NAMALWA (cell line): ENCODE measurements at places on chromosomes 13 and 19.

GRCh38 chr19:46972311-46972710, 47.3 kb upstream of the NPAS1 start:
- no peak for DNase-seq

DNA sequence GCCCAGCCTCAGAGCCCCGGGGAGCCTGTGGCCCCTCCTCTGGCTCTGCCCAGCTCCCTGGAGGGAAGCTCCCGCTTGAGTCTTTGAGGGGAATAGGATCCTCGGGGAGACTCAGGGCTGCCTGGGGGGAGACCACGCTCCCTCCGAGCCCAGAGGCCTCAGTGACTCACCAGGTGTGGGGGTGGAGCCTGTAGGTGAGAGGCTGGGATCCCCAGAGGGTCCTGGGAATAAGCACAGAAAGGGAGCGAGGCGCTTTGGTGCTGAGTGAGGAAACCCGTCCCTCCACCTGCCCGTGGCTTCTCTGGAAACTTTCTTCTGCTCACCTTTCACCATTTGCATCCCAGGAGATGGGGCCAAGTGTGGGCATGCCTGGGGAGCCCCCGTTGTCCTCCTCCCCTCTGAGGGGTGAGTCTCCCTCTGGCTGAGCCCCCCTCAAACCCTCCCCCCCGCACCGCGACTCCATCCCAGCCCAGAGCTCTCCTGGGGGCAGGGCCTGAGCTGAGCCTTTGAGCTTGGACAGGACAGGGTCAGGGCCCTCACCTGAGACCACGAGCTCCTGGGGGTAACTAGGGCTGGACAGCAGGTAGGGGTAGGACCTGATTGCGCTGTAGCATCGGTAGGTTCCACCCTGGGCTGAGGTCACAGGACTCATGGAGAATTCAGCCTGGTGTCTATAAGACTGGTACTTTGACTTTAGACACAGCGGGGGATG, 2.7 kb downstream of the LILRB5 start:
- no peak for DNase-seq

DNA sequence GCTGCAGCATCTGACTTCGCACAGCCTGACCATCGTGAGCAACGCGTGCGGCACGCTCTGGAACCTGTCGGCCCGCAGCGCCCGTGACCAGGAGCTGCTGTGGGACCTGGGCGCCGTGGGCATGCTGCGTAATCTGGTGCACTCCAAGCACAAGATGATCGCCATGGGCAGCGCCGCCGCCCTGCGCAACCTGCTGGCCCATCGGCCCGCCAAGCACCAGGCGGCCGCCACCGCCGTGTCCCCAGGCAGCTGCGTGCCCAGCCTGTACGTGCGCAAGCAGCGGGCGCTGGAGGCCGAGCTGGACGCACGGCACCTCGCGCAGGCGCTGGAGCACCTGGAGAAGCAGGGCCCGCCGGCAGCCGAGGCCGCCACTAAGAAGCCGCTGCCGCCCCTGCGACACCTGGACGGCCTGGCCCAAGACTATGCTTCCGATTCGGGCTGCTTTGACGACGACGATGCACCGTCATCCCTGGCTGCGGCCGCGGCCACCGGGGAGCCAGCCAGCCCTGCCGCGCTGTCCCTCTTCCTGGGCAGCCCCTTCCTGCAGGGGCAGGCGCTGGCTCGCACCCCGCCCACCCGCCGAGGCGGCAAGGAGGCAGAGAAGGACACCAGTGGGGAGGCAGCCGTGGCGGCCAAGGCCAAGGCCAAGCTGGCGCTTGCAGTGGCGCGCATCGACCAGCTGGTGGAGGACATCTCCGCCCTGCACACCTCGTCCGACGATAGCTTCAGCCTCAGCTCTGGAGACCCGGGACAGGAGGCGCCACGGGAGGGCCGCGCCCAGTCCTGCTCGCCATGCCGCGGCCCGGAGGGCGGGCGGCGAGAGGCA, 13.6 kb downstream of the C19orf25 start:
- no peak for DNase-seq

DNA sequence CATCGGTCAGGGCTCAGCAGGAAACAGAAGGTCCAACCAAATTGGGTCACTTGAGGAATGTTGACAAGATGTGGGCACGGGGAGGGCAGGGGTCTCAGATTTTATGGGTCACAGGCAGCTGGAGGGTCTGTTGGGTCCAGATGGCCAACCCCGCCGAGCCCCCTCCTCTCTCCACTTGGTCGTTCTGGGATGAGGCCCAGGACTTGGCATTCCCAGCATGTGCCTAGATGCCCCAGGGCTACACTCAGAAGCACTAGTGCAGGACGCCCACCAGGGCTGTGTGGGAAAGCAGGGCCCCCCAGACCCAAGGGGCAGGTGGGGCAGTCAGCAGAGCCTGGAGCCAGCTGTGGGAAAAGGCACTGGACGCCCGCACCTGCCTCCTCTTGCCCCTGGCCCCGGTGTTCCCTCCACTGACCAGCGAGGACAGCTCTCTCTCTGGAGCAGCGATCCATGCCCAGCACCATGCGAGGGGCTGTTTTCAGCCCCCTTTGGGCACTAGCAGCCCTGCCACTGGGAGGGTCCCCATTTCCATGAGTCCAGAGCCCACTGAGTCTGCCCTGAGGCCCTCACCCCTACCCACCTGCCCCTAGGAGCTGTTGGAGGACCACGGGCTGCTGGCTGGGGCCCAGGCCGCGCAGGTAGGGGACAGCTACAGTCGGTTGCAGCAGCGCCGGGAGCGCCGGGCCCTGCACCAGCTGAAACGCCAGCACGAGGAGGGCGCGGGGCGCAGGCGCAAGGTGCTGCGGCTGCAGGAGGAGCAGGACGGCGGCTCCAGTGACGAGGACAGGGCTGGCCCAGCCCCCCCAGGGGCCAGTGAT, 26.0 kb downstream of the DHX34 start:
- DNase-seq: no peak

DNA sequence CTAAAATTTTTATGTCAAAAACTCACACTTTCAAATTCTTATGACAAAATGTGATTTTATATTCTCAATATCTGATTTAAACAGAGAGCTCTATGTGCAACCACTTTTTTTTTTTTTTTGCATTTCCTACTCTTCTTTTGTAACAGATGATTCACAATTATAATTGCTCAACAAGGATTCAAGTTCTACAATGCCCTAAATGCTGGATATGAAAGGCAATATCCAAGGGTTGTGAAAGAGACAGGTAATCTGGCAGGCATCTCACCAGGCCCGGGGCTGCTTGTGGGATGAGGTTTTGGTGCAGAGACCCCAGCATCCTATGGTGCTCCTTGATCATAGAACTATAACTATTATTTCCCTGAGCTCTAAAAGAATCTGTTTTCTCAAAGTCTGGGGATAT, 363.6 kb upstream of the NBEA start:
- DNase-seq: no peak
